ENCODE measurements at places on chromosomes 6 and 20. TPM values are rescaled to one million over a fixed set of nuclear protein-coding genes. Genes with fewer than 3 reads are reported as not detected.

DNA sequence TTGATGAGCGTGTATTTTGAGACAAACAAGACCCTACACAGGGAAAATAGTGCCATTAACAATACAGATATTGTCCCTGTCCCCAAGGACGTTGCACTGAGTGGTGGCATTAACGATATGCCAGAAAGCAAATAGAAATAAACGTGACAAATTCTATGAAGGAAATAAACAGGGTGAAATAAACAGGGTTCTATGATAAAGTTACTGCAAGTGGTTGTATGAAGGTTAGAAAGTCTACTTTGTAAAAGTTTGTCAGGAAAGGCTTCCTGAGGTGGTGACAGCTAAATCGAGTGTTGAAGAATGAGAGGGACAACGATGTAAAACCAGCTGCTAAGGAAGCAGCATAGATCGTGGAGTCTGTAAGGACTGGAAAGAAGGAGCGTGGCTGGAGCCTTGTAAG is 380.2 kb downstream of the LAMA2 start:
- H3K27ac ChIP-seq = no peak overlapping the region
- no peaks in the 10 kb centered on the region for H3K4me1 ChIP-seq
- H3K27me3 ChIP-seq = no peaks in the 10 kb centered on the region
- no peak for DNase-seq

GRCh38 chr6:72401865-72402264 is 220.0 kb upstream of the KCNQ5 start:
- no peak overlapping the region for H3K27ac ChIP-seq
- H3K27me3 ChIP-seq = no peaks in the 10 kb centered on the region
- no peak overlapping the region for H3K4me3 ChIP-seq
- H3K4me1 ChIP-seq = no peaks in the 10 kb centered on the region

DNA sequence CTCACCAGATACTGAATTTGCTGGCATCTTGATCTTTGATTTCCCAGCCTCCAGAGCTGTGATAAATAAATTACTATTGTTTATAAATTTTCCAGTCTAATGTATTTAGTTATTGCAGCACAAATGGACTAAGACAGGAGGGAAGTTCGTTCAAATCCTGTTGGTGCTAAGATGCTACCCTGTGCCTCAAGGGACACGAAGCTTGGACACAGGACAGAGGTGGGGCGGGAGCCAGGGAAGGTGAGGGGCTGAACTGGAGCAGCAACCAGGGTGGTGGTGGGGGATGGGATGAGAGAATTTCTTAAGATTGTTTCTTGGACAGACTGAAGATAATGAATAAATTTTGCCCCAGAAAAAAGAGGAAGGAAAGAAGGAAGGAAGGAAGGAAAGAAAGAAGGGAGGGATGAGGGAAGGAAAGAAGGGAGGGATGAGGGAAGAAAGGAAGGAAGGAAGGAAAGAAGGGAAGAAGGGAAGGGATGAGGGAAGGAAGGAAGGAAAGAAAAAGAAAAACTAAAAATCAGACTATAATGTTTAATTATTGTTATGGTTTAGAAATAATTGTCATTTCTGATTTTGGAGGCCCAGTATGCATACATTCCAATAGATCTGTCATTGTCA is 127.2 kb downstream of the CDC5L start:
- no peaks in the 10 kb centered on the region for H3K27me3 ChIP-seq
- H3K4me1 ChIP-seq = no peaks in the 10 kb centered on the region
- no peak for DNase-seq
- no peak overlapping the region for H3K4me3 ChIP-seq

- no peaks in the 10 kb centered on the region for H3K27me3 ChIP-seq
- no peaks in the 10 kb centered on the region for H3K36me3 ChIP-seq
- no peaks in the 10 kb centered on the region for H3K4me1 ChIP-seq
- no peak for DNase-seq
Measured at GRCh38 chr6:32886681-32887383, 32.8 kb downstream of the PSMB9 start.

The SUMO4 gene
- 5.6 TPM for total RNA-seq

The CCNC gene
- 79.8 TPM for total RNA-seq

The BPIFB4 gene
- not detected for total RNA-seq

The BLTP3A gene
- 12.2 TPM for total RNA-seq

Data from breast epithelium (tissue), 4 donors.